ENCODE measurements at places on chromosomes 2 and 18. TPM values are rescaled to one million over a fixed set of nuclear protein-coding genes. Genes with fewer than 3 reads are reported as not detected.

COL4A4 gene
- 5.0 TPM for polyA plus RNA-seq

- H3K4me3 ChIP-seq = no peak overlapping the region
- no peaks in the 10 kb centered on the region for H3K4me1 ChIP-seq
- H3K27me3 ChIP-seq = no peaks in the 10 kb centered on the region
- DNase-seq = peak; percentile 83
- H3K27ac ChIP-seq = no peak overlapping the region
- H3K36me3 ChIP-seq = no peaks in the 10 kb centered on the region
Observed at GRCh38 chr2:210233487-210233886, 8.2 kb upstream of the ACADL start.

MYO3B gene
- 0.04 TPM for polyA plus RNA-seq

DNA sequence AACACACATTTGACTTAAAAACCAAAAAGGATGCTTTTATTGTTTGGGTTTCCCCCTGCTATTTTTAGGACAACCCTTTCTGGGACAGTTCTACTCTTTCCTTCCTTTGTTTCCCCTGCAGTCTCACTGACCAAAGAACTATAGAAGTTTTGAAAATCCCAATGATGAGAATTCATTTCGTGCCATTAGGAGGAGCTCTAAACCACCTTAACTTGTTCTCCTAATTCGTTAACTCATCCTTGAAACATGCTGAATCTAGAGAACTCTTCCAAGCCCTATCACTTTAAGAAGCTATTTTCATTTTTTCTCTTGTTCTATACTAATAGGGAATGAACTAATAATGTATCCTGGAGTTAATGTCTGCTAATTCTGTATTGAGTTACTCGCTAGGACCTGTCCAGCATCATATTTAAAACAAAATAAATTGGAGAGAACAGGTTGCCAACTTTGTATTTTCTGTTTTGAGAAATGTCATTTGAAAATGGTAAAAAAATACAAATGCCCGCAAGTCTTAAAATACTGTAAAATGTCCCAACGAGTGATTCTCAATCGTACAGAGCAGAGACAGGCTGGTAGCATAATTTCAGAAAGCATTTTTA lies 62.9 kb downstream of the AFTPH start:
- no peak overlapping the region for H3K27ac ChIP-seq
- no peaks in the 10 kb centered on the region for H3K36me3 ChIP-seq
- no peaks in the 10 kb centered on the region for H3K27me3 ChIP-seq
- H3K4me1 ChIP-seq = no peaks in the 10 kb centered on the region
- DNase-seq = no peak
- no peak overlapping the region for H3K4me3 ChIP-seq

SAG gene
- not detected for polyA plus RNA-seq

DNA sequence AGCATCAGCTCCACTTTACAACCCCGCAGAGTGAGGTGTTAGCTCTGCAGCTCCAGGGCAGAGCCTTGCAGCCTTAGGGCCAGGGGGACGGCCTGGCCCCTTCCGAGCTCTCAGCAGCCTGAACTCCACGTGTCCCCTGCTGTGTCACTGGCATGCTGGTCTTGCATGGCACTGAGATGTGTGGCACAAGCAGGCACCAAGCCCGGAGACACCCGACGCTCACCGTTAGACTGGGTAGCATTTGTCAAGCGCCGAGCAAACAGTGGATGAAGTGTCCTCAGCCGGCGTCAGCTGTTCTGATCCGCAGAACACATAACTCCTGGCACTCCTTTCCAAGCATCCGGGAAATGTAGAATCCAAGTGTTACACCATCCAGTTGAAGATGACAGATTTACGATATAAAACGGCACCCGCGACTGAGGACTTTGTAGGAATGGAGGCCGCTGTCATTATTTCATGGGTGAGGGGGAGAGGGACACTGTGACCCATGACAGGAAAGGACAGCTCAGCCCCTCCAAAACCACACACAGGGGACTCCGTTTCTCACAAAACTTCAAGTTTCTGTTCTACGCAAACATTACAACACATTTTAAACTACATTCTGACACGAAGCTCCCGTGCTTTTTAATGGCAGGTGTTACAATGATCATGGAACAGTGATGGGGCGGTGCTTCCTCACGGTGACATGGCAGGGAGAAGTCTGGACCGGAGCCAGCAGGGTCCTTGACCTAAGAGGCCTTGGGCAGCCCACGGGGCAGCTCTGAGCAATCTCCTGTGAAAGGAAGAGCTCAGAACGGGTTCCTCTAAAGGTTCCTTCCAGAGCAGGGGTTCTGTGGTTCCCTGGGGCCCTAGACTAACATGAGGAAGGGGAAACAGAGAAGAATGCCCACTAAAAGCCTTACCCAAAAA lies 89.4 kb downstream of the HDAC4 start:
- no peak overlapping the region for H3K4me3 ChIP-seq
- no peaks in the 10 kb centered on the region for H3K36me3 ChIP-seq
- H3K27me3 ChIP-seq = no peaks in the 10 kb centered on the region
- peaks cover 34% of the 10 kb centered on the region for H3K4me1 ChIP-seq
- peak overlapping the region; percentile 86 for H3K27ac ChIP-seq
- peak; percentile 49 for DNase-seq

GRCh38 chr2:172072303-172072702 lies 13.0 kb upstream of the DLX1 start:
- no peaks in the 10 kb centered on the region for H3K27me3 ChIP-seq
- no peaks in the 10 kb centered on the region for H3K4me1 ChIP-seq
- H3K36me3 ChIP-seq = no peaks in the 10 kb centered on the region
- H3K4me3 ChIP-seq = no peak overlapping the region

- no peaks in the 10 kb centered on the region for H3K36me3 ChIP-seq
- no peak for DNase-seq
- no peak overlapping the region for H3K4me3 ChIP-seq
- H3K27me3 ChIP-seq = no peaks in the 10 kb centered on the region
Observed at GRCh38 chr18:8763611-8764010, 58.3 kb downstream of the MTCL1 start.

DNA sequence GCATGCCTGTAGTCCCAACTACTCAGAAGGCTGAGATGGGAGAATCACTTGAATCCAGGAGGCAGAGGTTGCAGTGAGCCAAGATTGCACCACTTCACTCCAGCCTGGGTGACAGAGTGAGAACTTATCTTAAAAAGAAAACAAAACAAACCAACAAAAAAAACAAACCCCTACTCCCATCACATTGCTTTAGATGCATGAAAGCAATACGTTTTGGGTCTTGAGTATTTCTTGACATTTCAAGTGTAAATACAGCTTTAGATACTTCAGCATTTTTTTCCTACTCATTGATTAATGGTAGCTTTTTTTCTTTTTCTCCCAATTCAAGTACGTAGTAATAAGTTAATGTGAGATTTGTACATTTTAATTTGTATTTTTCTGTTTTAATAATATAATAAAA lies 20.3 kb downstream of the RASGRP3 start:
- H3K36me3 ChIP-seq = no peaks in the 10 kb centered on the region
- no peak overlapping the region for H3K4me3 ChIP-seq
- no peaks in the 10 kb centered on the region for H3K27me3 ChIP-seq

- no peaks in the 10 kb centered on the region for H3K27me3 ChIP-seq
- peak overlapping the region; percentile 82 for H3K27ac ChIP-seq
- DNase-seq = no peak
- H3K36me3 ChIP-seq = no peaks in the 10 kb centered on the region
Observed at GRCh38 chr18:9475643-9476591, 604 bp downstream of the RALBP1 start.

CFLAR gene
- polyA plus RNA-seq = 88.7 TPM

DNA sequence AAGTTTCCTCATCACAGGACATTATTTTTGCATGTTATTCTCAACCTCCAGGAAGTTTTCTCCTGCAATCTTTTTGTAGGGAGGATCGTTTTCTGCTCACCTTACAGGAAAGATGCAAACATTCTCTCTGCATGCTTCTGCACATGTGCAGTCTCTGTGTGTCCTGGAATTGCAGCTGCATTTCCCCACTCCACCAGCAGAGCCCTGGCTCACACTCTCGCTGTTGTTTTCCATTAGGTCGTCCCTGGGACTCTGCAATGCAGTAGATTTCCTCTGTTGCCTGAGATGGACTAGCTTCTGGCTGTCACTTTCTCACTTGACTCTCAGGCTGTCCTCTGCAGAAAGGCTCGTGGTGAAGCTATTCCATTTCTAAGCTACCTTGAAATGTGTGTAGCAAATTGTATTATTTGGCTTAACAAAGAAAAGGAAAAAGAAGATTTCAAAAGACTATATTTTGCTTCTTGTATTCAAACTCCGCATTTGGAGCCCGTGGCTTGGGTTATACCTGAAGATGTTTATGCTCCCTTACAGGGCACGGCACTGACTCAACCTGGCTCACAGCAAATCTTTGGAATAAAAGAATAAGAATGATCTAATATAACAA lies 346.7 kb downstream of the RAD51AP2 start:
- no peaks in the 10 kb centered on the region for H3K4me1 ChIP-seq
- no peak overlapping the region for H3K4me3 ChIP-seq
- H3K27ac ChIP-seq = no peak overlapping the region
- H3K27me3 ChIP-seq = no peaks in the 10 kb centered on the region

SLC23A3 gene
- 0.81 TPM for polyA plus RNA-seq

DOK6 gene
- 3.5 TPM for polyA plus RNA-seq

DNA sequence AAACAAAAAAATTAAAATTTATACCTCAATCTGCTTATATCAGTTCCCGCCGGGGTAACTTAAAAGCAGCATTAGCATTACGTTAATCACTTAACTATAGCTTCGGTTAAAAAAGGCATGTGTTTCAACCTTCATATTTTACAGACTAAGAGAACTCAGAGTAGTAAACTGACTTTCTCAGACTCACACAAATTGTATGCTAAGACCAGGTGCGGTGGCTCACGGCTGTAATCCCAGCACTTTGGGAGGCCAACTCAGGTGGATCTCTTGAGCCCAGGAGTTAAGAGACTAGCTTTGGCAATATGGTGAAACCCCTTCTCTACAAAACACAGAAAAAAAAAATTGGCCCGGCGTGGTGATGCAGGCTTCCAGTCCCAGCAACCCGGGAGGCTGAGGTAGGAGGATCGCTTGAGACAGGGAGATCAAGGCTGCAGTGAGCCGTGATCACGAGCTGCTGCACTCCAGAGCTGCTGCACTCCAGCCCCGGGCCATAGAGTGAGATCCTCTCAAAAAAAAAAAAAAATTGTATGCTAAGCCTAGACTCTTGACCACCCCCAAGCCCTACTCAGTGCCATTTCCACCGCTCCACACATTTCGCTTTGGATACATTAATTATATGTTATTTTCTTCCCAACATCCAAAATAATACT lies 2.4 kb downstream of the HNRNPLL start:
- no peaks in the 10 kb centered on the region for H3K27me3 ChIP-seq
- H3K36me3 ChIP-seq = no peaks in the 10 kb centered on the region
- H3K27ac ChIP-seq = peak overlapping the region; percentile 95
- peak overlapping the region; percentile 79 for H3K4me3 ChIP-seq

- H3K36me3 ChIP-seq = no peaks in the 10 kb centered on the region
- no peak for DNase-seq
- H3K27ac ChIP-seq = no peak overlapping the region
- H3K27me3 ChIP-seq = no peaks in the 10 kb centered on the region
- H3K4me3 ChIP-seq = no peak overlapping the region
Observed at GRCh38 chr2:195392446-195393336, 264.3 kb upstream of the SLC39A10 start.

DNA sequence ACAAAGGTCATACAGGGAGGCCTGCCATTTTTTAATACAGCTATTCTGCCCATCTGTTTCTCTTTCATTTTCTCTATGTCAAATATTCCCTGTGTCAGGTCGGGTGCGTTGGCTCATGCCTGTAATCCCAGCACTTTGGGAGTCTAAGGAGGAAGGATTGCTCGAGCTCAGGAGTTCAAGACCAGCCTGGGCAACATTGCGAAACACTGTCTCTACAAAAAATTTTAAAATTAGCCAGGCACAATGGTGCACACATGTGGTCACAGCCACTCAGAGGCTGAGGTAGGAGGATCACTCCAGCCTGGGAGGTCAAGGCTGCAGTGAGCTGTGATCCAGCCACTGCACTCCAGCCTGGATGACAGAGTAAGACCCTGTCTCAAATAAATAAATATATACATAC lies 34.7 kb downstream of the TMEM37 start:
- H3K36me3 ChIP-seq = no peaks in the 10 kb centered on the region
- DNase-seq = no peak
- H3K27ac ChIP-seq = no peak overlapping the region
- H3K4me3 ChIP-seq = no peak overlapping the region

DNA sequence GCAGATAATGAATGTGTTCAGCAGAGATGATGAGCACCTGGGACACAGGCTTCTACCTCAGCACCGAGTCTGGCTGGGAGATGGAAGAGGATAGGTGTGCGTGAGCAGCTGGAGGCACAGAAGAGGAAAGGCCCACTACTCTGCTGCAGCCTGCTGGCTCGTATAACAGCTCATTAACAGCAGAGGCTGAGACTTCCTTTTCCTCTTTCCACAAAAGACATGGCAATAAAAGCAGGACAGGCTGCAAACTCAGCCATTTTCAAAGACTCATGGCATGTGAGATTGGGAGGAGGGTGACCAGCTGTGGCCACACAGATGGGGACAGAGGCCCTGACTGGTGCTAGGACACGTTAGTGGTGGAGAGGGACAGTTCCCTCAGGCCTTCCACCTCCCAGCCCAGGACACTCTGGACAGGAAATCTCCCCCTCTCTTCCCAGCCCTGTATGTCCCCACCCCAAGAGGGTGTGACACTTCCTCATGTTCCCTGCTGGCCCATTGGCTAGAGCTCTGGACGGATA lies 60.3 kb downstream of the CACNB4 start:
- H3K4me3 ChIP-seq = no peak overlapping the region
- DNase-seq = no peak
- no peaks in the 10 kb centered on the region for H3K27me3 ChIP-seq
- no peak overlapping the region for H3K27ac ChIP-seq

- H3K27me3 ChIP-seq = no peaks in the 10 kb centered on the region
- no peaks in the 10 kb centered on the region for H3K4me1 ChIP-seq
- H3K4me3 ChIP-seq = no peak overlapping the region
Observed at GRCh38 chr2:112454586-112454985, 21.1 kb upstream of the RGPD8 start.

CYP1B1 gene
- polyA plus RNA-seq = 11.7 TPM

DNA sequence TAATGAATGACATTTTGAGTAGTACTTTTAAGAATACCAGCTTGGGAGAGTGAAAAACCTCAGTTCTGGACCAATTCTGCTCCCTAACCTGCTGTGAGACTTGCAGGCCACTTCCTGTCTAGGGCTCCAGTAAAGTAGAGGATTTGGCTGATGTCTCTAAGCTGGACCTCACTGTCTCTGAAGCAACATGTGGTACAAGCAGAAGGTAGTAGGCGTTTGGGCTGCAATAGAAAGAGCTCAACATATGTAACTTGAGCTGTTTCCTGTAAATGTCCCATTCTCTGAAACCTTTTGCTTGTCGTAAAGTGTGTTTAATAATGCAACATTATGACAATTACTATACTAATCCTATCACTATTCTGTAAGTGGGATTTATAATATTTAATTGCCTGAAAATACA lies 213.1 kb downstream of the MYO3B start:
- H3K4me3 ChIP-seq = no peak overlapping the region
- H3K27me3 ChIP-seq = no peaks in the 10 kb centered on the region
- H3K27ac ChIP-seq = no peak overlapping the region

DNA sequence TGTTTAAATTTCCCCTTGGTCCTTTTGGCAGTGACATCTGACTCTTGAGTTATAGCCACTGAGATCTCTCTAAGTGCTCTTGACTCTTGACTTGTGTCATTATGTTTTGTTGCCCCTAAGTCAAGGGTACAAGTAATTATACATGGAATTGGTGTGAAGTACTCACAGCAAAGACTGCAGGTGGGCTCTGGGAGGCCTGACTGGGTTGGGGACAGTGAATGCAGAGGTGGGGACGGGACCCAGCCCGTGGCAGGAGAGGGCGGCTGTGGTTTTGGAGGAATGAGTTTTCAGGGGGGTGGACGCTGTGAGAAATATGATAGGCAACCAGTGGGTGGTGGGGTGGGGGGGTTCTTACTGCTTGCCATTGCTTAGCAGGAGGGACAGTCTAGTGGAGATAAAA lies 97.8 kb downstream of the NCK2 start:
- no peak overlapping the region for H3K27ac ChIP-seq
- no peaks in the 10 kb centered on the region for H3K27me3 ChIP-seq
- no peak for DNase-seq
- H3K4me1 ChIP-seq = peaks cover 3% of the 10 kb centered on the region
